ENCODE measurements at places on chromosomes 7 and 10.
A peak's percentile ranks its signal among the peaks of the same experiment; 100 is the strongest.

DNA sequence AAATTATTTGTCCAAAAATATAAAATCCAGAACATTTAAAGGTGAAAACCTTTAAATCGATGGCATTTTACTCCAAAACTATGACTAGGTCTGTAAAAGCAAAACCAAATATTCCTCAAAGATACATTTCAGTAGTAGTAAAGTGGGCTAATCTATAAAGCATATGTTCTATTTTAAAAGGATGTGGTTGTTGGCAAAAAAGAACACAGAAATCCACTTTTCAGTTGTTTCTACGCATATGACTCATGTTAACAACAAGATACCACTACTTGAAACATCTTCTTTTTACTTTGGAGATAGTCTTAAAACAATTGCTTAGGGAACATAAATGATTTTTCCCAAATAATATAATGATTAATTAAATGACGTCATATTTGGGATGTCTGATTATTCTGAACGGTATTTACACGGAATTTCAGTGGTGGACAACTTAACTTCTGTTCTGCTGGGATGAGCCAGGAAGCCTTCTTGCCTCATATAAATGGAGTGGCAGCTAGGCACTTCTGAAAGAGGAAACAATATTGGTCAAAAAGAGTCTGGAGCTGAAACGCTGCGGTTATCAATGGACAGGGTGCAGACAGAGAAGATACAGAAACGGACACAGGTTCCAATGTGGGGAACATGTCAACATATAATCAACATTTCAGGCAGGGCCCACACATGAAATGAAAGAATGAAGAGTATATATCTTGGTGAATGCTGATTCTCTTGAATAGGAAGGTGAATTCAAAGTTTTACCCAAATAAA lies 78.5 kb downstream of the ETV1 start:
- DNase-seq, result no peak

DNA sequence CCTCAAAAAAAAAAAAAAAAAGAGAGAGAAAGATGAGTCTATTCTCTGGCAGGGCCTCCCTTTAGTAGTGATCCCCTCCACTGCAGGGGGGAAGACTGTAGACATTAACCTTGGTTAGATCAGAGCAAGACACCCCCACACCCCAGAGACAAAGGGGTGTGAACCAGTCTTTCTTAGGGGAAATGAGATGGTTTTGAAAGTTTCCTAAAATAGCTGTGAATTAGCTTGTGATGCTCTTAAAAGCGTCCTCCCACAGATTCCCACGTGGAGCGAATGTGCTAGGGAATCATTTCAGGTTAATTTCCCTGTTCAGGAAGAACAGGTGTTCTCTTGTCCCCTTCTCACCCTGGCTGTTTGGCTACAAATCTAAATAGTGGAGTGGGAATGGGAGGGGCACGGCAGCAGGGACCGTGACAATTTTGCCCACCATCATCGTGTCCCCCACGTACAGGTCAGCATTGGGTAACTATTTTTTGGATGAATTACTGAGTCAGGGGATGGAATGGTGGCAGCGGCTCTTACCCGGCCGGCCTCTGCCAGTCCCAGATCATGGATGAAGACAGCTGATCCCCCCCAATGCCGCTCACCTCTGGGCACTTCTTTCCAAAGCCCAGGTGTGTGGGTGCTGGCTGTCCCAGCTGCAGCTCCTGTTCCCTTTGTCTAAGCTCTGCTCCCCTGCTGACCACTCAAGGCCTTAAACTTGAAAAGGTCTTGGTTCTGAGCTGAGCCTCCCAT lies 152.9 kb downstream of the CCDC3 start:
- DNase-seq, result no peak

GRCh38 chr7:114879554-114879953 lies 42.3 kb upstream of the MDFIC start:
- DNase-seq, result no peak

DNA sequence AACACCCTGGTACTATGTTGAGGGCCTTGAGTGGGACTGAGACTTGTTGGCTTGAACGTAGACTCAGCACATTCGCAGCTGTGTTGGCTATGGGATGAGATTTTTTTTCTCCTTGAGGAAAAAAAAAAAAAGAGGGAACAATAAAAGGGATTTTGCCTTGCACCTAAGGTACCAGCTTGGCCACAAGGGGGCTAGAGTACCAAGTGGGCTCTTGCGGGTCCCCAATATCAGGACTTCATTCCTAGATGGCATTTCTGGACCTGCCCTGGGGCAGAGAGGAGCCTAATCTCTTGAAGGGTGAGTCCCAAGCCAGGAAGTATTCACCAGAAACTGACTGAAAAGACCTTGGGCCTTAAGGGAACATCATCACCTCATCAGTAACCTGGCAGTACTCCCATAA lies 1083.6 kb upstream of the PHF14 start:
- no peak for DNase-seq

DNA sequence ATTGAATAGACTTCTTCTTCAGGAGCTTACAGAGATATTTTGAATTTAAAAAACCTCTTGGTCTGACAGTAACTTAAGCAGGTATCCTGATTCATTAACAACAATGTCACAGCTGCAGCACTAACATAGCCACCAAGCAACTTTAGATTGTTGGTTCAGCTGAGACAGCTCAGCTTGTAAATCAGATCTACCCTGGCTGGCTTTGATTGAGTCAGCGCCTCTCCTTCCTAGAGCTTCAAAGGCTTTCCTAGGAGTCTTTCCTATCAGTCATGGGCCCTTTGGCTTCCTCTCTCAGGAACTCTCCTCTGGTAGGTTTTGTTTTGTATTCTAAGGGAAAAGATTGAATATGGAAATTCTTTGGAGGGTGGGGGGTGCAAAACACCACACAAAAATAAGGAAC lies 70.7 kb upstream of the STEAP4 start:
- no peak for DNase-seq

- DNase-seq, result no peak
Observed at GRCh38 chr7:13724977-13725566, 264.4 kb downstream of the ETV1 start.

- DNase-seq, result no peak
Observed at GRCh38 chr7:68015978-68016532, 1019.4 kb downstream of the TYW1 start.

- no peak for DNase-seq
Observed at GRCh38 chr10:112218960-112219359, 35.4 kb upstream of the GPAM start.

DNA sequence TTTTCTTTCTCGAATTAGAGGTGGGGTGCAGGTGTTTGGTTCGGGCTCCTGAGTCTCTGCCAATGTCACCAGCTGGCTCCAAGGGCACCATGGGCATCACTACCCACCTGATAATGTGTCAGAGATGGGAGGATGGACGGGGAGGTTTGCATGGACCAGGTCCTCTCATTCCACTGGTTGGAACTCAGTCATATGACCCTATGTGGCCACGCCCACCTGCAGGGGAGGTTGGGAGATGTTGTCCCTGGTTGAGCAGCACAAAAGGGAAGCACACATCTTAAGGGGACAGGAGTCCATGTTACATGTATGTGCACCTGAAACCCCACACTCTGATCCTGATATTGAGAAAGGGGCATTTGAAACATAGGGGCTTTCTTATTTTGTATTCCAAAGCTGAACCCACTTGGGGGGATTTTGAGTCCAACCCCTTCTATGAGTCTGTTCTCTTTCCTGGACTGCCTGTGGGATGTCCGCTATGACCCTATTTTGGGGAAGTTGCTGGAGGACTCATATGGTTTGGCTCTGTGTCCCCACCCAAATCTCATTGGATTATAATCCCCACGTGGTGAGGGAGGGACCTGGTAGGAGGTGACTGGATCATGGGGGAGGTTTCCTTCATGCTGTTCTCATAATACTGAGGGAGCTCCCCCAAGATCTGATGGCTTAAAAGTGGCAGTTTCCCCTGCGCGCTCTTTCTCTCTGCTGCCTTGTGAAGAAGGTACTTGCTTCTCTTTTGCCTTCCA lies 66.9 kb upstream of the BAIAP2L1 start:
- DNase-seq, result no peak

DNA sequence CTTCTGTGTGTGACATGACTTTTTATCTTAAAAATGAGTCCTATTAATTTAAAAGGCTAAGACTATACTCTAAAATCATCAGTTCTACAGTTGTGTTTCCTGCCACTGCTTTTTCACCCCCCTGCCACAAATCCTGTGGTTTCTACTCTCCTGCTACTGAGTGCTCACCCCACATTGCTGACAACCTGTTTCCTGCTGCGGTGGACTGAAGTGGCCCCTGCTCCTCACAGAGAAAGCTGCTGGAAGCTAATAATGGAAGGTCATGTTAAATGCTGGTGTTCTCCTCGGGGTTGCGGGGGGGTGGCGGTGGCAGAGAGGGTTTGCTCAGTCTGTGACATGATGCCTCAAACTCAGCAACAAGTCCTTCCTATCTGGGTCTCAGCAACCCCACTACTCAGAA lies 113.2 kb upstream of the INHBA start:
- DNase-seq, result no peak

GRCh38 chr7:112060625-112061024 lies 145.6 kb downstream of the DOCK4 start:
- no peak for DNase-seq

DNA sequence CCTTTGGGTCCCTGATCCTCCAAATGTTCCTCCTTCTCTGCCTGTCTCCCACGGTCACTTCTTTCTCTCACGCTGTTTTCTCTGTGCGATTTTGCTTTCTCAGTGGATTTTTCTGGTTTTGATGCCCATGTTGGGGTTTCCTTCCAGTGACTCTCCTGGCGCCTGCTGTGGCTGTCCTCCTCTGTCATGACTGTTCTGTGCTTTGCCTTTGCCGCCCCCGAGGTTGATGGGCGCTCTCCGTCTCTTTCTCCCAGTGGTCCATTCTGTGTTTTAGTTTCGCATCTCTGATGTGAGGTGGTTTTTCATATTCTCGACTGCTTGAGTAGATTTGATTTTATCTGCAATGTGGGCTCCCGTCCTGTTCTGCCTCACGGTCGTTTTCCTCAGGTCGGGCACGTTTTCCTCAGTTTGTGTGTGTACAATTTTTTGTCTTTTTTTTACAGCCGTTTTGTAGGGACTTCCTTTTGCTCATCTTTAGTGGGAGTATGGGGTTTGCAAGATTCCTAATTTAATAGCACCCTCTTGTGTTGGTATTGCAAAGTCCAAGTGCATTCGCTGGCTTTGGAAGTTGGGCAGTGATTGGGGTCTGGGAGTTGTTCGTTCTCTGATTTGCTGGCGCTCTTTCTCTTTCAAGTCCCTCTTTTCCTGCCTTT lies 100.0 kb downstream of the INPP5A start:
- DNase-seq, result peak; percentile 21

DNA sequence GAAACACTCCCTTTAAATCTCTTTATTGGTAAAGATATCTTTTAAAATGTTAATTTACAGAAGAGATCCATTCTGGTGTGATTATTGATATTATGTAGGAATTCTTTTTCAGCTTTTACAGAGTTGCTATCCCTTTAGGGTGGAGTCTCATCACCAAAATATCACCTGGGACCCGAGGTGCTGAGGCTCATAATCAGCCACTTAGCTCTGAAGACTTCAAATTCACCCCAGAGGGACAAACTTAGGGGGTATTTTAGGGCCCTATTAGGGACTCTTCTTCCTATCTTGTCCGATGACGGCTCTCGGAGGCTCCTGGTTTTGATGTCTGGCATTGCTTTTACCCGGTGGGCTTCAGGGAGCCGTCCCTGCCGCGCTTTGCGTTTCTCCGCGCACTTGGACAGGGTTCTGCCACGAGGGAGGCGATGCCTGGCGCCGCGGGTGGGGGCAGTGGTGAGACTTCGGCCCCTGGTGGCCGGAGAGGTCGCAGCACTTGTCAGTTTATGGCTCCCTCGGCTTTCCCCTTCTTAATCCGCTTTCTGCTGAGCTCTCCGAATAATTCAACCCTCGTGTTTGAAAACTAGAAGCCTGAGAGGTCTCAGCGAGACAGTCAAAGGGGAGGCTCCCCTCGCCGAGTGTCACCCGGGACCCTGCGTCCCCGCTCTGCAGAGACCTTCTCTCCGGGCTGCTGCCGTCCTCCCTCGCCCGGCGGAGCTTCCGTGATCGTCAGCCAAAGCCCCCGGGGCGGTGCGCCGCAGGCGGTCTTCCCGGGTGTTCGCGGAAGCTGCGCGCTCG lies 27.8 kb downstream of the RBM20 start:
- peak; percentile 71 for DNase-seq

GRCh38 chr10:63769367-63769766 lies 248.2 kb downstream of the REEP3 start:
- no peak for DNase-seq

- no peak for DNase-seq
Observed at GRCh38 chr7:46129831-46130230, 208.8 kb upstream of the IGFBP3 start.

DNA sequence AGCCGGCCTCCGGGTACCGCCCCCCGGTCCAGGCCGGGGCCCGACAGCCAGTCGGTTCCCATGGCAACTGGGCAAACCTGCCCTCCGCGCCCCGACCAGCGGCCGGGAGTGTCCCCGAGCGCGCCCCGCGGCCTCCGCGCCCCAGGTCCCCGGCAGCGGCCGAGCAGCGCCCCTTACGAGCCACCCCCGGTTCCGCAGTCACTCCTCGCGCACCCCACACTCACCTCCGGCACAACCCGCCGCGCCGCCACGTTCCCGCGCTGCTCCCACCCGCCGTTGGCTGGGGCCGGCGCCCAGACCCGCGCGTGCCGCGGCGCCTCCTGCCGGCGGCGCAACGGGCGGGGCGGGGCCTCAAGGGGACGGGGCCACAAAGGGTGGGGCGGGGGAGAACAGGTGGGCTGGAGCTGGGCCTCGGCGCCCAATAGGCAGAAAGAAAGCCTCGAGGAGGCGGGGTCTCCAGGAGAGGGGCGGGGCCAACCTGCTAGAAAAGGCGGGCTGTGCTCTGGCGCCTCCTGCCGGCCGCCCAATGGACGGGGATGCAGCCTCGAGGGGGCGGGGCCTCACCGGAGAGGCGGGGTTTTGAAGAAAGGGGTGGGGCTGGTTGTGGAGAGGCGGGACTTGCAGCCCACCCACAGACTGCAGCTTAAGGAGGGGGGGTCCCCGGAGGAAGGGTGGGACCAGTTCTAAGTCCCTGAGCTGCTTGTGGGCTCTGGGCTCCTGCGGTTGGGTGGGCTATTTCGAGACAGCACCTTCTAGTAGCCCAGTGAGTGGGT lies at the start of gene RADIL:
RADIL (minus strand) TSS at position 345 of the 773 bp plus-strand sequence. CDS start 5,577 bp downstream, outside the sequence.
- peak; percentile 87 for DNase-seq

GRCh38 chr7:117045927-117046710 lies 92.8 kb downstream of the ST7 start:
- no peak for DNase-seq

DNA sequence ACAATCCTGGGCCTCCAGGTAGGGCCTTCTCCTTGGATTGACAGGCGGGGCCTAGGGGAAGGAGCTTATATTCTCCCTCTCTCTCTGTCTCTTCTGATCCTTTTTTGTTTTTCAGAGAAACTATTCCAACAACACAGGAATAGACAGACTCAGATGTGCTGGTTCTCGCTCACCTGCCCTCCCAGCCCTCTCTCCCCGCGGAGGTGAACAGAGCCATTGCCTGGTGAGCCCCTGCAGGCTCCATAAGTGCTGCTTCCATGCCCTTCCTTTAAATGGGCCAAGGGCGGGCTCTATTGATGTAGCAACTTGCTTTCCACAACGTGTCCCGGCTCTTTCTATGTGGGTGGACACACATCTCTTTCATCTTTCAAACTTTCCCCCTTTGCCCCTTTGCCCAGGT lies 47.2 kb upstream of the IGFBP3 start:
- DNase-seq, result no peak

- DNase-seq, result no peak
Observed at GRCh38 chr7:150897502-150898474, 45.5 kb downstream of the AOC1 start.

DNA sequence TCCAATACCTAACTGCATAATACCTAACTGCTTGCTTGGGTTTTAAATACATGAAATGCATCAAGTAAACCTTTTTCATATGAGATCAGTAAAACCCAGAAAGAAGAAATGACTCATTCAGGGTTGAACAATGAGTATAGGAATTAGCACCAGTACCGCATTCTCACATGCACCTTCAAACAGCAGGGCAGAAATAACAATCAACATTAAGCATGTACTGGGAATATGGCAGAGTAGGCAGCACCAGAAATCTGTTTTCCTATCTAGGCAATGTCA lies 850.3 kb upstream of the SORCS1 start:
- no peak for DNase-seq

Data from CD4-positive, alpha-beta T cell treated with Interleukin-15 for 1 hour (primary cell).